Fibroblast of skin of right quadriceps (primary cell): ENCODE measurements at places on chromosomes 3 and 15.

DNA sequence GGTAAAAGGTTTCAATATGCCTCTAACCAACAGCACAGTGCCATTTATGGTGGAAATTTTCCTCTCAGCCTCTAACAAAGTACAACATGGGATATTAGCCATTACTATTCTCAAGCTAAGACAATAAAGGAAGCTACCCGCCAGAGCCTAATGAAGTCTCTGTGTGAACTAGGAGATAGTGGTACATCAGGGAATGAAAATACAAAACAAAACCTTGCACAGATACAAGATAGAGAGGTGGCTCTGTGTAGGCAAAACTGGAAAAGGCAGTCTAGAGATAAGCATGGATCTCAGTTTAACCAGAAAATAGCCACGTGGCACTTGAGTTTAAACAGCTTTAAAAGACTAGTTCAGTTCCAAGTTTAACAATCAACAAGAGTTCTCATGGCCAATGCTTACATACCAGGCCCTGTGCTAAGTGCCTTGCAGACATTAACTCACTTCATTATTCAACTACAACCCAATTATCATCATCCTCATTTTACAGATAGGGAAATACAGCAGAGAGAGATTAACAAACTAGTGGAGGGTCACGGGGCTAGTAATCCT is 279.3 kb downstream of the IGSF11 start:
- DNase-seq: no peak

DNA sequence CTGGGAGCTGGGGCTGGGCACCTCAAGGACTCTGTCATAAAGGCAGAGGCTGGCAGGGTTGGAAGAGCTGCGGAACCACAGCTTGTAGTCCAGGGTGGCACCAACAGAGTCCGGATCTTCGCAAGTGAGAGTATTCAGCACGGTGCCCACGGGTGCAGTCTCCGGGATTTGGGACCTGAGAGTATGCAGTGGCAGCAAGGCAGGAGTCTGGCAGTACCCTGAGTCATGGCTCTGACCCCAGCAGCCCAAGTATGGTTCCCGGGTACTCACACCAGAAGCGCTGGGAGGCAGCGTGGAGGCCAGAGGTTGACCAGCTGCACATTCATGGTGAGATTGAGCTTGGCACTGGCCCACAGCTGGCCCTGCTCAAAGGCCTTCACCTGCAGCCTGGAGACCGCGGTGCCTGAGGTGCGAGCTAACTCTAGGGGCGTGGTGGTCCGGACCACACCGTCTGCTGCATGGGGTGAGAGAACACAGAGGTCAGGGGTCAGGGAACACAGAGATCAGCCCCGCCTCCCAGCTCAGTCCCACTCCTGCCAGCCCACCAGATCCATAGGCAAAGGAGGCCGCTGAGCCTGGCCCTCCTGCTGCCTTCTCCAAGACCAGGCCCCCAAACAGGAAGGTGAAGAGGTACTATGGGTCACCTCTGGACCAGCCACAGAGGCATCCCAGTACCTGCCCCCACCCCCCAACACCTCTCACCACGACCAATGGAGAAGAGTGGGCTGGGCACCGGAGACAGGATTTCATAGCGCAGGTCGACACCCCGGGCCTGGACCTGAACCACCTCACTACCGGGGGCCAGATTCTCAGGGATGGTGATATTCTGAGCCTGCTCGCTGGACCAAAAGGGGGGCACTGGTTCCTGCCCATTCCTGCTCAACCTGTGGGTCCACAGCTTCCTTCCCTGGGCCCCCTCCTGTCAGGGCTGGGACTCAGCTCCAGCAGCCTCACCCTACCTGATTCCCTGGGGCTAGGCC is 4.5 kb downstream of the CDHR4 start:
- no peak for DNase-seq

DNA sequence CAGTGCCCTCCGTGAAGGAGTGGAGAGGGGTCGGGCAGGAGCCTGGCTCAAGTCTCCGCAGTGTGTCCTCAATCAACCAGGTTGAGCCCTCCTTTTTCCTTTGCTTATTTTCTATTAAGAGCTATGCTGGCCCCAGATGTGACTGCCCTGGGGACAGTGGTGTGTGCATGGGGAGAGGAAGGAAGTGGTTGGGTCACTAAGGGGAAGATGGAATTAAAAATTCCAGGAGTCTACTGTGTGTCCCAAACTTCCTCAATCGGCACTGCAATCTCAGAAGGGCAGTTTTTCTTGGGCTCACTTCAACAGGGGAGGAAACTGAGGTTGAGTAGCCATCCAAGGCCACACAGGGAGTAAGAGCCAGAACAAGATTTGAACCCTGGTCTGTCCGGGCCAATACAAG is 13.7 kb upstream of the GRIP2 start:
- no peak for DNase-seq

DNA sequence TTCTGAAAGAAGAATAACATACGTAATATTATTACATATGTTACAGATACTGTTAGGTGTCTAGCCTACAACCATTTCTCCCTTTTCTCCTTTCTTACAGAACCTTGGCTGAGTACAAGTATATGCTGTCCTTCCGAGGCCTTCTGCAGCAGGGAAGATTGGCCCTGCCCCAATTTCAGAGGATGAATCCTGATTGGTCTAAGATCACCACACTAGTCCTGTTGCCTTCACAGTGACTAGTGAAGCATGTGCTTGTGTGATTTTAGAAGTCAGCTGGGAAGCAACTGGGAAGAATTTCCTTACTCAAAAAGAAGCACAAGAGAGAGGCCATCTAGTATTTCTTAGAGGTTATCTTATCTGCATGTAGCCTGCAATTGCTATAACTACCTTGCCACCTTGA is 30.6 kb upstream of the MECOM start:
- DNase-seq: no peak

GRCh38 chr3:139044366-139045210 is at the start of gene PRR23C:
Gene PRR23C (minus strand): TSS chr3:139044892. CDS start chr3:139044620, 272 bp downstream.
- no peak for DNase-seq

DNA sequence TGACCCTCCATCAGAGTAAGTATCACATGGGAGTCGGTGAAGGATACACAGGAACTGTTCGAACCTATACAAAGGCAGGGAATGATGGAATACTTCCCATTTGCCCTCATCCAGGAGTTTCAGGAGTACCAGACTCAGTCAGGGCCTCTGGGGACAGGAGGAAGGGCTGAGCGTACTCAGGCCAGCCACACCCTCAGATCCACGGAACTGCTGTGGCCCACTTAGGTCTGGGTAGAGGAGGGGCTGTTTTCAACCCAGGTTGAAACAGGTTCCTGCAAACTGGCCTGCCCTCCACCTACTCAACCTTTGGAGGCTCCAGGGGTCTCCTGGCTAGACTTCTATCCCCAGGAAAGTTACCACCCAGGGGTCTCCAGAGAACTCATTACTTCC is 6.7 kb upstream of the IGDCC3 start:
- no peak for DNase-seq

DNA sequence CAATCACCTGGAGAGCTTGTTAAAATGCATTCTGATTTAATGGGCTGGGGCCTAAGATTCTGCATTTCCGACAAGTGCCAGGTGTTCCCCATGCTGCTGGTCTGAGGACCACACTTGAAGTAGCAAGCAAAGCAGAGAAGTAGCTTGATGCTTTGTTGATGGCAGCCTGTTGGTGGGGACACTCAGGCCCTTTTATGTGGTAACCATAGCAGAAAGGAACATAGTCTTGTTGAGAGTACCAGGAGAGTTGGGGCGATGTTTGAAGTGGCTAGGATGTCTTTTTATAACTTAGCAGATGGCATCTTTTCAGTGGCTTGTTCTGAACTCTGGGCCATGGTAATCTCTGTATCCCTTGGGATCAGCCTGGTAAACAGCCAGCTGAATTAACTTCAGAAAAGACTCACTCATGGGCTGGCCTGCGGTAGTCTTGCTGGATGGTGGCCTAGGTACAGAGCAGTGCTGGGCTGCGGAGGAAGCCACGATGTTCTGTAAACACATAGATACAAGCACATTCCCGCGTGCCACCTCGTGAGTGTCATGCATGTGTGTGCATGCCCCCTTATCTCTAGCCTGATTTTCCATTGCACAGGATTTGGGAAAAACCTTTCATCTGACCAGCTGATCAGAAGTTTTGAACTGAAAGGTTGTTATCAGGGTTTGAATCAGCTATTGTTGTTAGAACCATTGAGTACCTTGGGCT is 292.4 kb upstream of the LRRFIP2 start:
- no peak for DNase-seq

DNA sequence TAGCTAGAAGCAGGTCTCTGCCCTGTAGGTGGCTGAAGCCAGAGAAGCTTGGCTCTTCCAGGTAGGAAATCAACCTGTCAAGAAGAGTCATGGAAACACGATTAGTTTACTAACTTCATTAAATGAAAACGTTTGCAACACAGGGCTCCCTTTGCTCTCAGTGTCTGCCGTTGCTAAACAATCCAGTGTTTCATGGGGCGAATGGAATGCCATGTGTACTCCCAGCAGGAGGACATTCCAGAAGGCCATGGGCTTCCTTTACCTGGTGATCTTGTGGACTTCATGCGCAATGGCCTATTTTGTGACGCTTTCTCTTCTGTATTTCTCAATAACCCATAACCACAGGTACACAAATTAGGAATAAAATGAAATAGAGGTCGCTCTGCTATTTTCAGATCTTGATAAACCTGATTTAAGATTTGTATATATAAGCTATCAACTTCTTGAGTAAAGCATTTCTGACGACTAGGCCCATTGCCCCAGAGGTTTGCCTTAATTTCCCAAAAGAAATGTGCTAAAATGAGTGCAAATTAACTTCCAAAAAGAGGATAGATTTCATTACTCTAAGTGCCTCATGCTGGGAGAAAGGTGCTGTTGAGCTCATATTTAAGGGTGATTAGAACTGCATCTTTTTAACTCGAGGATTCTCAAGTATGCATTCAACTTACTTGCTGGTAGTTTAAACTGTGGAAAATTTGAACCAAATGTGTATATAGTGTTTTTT is 171.0 kb downstream of the EPHA3 start:
- no peak for DNase-seq

GRCh38 chr3:71987828-71988227 is 202.9 kb upstream of the PROK2 start:
- peak; percentile 79 for DNase-seq

DNA sequence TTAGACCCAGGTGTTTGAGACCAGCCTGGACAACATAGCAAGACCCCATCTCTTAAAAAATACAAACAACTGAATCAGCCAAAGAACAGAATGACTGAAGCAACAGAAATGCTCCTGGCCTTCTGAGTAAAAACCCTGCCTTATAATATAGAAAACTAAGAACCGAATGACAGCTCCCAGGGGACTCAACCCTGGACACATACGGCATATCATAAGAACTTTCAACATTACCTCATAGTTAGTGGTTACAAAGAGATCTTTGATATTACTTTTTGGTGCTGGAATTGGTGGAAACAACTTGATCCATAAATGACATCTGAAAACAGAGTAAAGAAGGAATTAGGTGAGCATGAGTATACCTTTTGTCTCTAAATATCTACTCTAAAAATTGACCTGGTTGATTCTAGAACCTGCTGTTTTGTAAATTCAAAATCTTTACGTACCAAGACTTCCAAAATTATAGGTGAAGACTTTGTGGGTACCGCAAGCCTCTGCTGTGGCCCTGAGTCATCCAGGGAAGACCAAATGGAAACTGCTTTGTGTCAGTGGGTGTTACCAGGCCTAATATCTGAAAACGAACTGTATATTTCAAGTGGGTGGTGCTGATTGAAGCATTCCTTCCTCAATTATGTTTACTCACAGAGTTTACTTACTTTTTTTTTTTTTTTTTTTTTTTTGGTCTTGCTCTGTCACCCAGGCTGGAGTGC is 35.5 kb downstream of the IL5RA start:
- DNase-seq: no peak

DNA sequence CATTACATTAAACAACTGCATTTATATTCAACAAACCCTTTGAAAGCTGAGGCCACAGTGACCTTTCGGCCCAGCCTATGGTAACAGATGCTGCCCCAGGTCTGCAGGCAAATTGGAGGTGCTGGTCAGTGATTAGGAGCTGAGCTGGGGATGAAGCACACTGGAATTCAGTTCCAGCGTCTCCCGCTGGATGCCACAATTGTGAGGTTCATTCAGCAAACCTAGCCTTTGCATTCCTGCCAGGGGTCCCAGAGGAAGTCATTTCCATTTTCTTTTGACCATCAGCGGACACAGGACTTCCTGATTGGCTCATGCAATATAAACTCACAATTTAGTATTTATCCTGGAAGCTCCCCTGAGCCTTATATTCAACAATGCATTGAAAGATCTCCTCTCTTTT is 89.5 kb downstream of the IL20RB start:
- DNase-seq: no peak

DNA sequence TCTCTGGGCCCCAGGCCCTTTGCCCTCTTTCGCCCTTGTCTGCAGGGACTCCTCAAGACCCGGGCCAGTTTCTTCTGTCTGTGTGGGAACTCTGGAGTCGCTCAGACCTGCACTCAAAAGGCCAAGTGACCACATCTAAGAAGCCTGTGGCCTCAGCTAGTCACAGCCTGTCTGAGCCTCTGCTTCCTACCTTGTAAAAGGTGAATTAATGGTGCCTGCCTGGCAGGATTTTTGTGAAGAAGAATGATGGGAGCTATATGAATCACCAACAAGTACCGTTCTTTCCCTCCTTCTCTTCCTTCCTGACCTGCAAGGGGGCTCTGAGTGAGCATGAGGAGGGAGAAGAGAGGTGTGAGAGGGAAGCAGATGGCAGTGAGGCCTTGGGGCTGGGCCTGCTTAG is 7.5 kb downstream of the PLIN1 start:
- no peak for DNase-seq

DNA sequence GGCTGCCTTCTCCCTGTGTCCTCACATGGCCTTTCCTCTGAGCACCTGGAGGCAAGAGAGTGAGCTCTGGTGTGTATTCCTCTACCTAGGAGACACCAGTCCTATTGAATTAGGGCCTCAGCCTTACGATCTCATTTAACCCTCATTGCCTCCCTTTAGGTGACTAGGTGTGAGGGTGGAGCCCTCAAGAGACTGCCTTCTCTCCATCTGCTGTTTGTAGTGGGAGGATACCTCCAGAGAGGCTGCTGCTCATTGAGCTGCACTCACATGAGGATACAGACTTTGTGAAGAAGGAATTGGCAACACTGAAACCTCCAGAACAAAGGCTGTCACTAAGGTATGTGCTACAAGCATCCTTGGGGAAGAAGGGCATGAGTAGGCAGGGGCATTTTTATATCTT is at the start of gene CCR8:
TSS of gene CCR8 (plus strand) at position 217 of the 400 bp plus-strand sequence. CDS start 2,623 bp downstream, outside the sequence.
- no peak for DNase-seq
